T-helper 17 cell (primary cell): ENCODE measurements at places on chromosomes 6 and 20. TPM values are rescaled to one million over a fixed set of nuclear protein-coding genes. Genes with fewer than 3 reads are reported as not detected.

The THBD gene
- 1.1 TPM for total RNA-seq

DNA sequence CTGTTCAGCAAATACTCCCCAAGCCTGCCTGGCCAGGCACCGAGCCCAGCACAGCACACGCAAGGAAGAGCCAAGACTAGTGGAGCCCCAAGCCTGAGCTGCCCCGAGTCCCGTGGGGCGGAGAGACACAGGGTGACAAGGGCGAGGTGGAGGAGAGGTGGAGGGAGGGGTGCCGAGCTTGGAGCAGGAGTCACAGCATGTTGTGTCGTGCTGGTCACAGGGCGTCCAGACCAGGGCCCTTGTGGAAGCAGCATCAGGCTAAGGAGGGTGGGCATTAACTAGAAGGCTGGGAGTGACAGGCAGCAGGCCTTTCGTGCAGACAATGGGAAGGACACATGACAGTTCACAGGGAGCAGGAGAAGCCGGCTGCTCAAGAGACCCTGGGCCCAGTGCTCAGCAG, 391.6 kb downstream of the TAF4 start:
- H3K4me3 ChIP-seq, result no peak overlapping the region
- no peaks in the 10 kb centered on the region for H3K27me3 ChIP-seq
- no peak overlapping the region for H3K27ac ChIP-seq
- H3K4me1 ChIP-seq, result no peaks in the 10 kb centered on the region
- no peak for DNase-seq
- no peaks in the 10 kb centered on the region for H3K36me3 ChIP-seq

- H3K27ac ChIP-seq, result no peak overlapping the region
- H3K4me1 ChIP-seq, result peaks cover 6% of the 10 kb centered on the region
- no peak for DNase-seq
Observed at GRCh38 chr6:88296694-88297093, 130.5 kb upstream of the CNR1 start.

DNA sequence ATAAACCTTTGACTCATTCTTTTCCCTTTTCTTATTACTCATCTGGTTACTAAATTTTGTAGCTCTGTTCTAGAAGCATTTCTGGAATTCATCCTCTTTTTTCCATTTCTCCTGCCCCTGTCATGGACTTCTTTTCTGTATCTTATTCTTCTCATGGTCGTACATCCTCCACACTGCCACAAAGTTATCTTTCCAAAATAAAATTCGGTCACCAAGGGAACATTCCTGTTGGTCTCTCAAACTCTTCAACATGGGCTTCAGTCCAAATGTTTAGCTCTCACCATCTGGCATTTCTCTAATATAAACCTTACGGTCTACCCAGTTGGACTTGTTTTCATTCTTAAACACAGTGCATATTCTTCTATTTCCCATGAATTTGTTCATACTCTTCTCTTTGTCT, 428.8 kb upstream of the ID4 start:
- no peaks in the 10 kb centered on the region for H3K36me3 ChIP-seq
- H3K4me3 ChIP-seq, result no peak overlapping the region
- no peak for DNase-seq
- no peaks in the 10 kb centered on the region for H3K27me3 ChIP-seq
- no peaks in the 10 kb centered on the region for H3K4me1 ChIP-seq
- no peak overlapping the region for H3K27ac ChIP-seq

DNA sequence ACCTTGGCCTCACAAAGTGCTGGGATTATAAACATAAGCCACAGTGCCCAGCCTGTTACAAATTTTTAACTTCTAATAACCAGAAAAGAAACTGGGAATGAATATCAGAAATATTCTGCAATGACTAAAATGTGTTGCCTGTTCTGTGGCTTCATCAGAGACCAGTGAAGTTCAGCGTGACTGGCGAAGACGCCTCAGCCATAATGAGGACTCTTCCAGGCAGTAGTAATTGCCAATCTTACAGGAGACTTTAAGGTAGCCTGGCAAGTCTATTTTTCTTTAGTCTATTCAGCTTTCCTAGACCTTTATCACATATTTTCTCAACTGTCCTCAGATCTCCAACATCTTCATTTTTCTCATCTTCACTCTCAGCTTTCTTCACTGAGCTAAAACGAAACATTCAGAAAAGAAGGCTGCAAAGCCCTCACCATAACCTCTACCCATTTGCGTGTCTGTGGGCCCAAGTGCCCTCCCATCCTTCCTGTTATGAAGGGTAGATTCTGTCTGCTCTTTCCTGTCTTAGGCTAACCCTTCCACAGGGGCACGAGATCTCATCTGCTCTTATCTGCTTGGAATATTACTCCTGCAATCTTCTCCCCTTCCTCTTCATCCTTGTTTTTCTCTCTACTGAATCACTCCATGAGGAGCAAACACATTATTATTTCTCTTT, 42.0 kb upstream of the OLIG3 start:
- H3K27ac ChIP-seq, result no peak overlapping the region
- DNase-seq, result peak; percentile 8
- no peaks in the 10 kb centered on the region for H3K4me1 ChIP-seq
- H3K27me3 ChIP-seq, result peaks cover 4% of the 10 kb centered on the region
- no peaks in the 10 kb centered on the region for H3K36me3 ChIP-seq

GRCh38 chr6:379410-380181, 12.0 kb upstream of the IRF4 start:
- no peak for DNase-seq
- peaks cover 4% of the 10 kb centered on the region for H3K4me1 ChIP-seq
- H3K27ac ChIP-seq, result no peak overlapping the region
- no peaks in the 10 kb centered on the region for H3K36me3 ChIP-seq
- peaks cover 45% of the 10 kb centered on the region for H3K27me3 ChIP-seq
- no peak overlapping the region for H3K4me3 ChIP-seq

The TTK gene
- total RNA-seq, result 1.2 TPM

The FARS2 gene
- total RNA-seq, result 26.4 TPM

The MTCH1 gene
- total RNA-seq, result 194 TPM

The GCM1 gene
- 0.22 TPM for total RNA-seq

DNA sequence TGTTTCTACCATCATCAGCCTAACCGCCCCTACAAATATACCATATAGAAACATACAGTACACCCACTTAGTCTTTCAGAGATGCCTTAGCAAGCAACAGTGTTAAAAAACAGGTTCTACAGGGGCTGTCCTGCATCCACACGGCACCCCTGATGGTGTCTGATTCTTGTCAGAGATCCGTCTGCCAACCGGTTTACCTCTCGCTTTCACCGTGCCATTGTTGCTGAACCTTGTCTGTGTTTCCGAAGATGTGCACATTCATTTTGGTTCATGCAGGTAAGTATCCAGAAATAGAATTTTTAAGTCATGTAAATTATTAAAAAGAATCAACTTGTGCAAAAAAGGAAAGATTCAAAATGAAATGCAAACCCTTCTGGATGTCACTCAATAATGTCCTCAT, 52.9 kb downstream of the EPHA7 start:
- H3K36me3 ChIP-seq, result no peaks in the 10 kb centered on the region
- no peak overlapping the region for H3K27ac ChIP-seq
- no peak for DNase-seq
- no peaks in the 10 kb centered on the region for H3K27me3 ChIP-seq
- H3K4me3 ChIP-seq, result no peak overlapping the region

- no peaks in the 10 kb centered on the region for H3K36me3 ChIP-seq
- H3K4me3 ChIP-seq, result peak overlapping the region; percentile 50
- H3K27me3 ChIP-seq, result no peaks in the 10 kb centered on the region
- no peak for DNase-seq
- H3K27ac ChIP-seq, result peak overlapping the region; percentile 34
Observed at GRCh38 chr6:15327271-15327670, 81.4 kb downstream of the JARID2 start.

DNA sequence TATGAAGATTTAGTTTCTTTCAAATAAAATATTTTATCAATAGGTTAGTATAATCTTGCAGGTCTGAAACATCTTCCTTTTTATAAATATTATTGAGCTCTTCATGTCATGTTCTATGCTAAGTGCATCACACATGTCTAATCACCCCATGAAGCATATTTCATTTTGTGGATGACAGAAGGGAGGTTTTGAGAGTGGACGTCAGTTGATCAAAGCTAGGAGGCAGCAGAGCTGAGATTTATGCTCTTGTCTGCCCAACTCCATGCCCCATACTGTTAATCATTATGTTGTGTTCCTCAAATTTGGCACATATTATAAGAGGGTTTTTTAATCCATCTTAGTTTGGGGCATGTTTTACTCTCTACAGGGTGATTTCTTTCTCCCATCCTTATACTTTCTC, 22.7 kb downstream of the DSE start:
- H3K27ac ChIP-seq, result peak overlapping the region; percentile 92
- H3K36me3 ChIP-seq, result peaks cover 3% of the 10 kb centered on the region
- H3K27me3 ChIP-seq, result no peaks in the 10 kb centered on the region
- H3K4me3 ChIP-seq, result peak overlapping the region; percentile 19
- DNase-seq, result no peak

DNA sequence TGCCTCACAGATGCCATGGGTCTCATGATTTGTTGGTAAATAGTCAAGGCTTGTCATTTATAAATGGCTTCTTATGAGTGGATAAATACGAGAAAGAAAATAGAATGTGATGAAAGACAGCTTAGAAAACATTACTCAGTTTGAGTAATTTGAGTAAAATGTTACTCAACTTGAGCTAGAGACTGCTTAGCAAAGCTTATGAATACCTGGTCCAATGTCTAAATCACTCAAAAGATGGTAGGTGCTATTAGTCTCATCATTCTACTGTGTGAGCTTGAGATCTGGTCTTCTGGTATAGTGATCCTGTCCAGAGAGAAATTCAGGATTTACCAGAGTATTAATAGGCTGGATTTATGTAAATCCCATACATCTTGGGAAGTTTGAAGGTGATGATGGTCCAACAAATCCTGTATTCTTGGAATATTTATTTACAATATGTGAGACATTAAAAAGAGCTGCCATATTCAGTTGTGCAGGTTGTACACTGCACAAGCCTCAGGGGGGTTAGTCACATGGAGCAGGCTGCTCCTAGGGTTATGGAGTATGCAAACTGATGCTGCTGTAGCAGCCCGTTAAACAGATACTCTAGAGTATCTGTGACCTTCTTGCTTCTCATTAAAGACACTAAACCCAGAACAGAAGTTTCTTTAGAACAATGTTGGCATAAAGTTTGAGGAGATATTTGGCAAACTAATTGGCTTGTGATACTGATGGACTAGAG, 112.9 kb downstream of the RCAN2 start:
- no peak overlapping the region for H3K27ac ChIP-seq
- H3K27me3 ChIP-seq, result peaks cover 68% of the 10 kb centered on the region
- H3K4me3 ChIP-seq, result no peak overlapping the region

DNA sequence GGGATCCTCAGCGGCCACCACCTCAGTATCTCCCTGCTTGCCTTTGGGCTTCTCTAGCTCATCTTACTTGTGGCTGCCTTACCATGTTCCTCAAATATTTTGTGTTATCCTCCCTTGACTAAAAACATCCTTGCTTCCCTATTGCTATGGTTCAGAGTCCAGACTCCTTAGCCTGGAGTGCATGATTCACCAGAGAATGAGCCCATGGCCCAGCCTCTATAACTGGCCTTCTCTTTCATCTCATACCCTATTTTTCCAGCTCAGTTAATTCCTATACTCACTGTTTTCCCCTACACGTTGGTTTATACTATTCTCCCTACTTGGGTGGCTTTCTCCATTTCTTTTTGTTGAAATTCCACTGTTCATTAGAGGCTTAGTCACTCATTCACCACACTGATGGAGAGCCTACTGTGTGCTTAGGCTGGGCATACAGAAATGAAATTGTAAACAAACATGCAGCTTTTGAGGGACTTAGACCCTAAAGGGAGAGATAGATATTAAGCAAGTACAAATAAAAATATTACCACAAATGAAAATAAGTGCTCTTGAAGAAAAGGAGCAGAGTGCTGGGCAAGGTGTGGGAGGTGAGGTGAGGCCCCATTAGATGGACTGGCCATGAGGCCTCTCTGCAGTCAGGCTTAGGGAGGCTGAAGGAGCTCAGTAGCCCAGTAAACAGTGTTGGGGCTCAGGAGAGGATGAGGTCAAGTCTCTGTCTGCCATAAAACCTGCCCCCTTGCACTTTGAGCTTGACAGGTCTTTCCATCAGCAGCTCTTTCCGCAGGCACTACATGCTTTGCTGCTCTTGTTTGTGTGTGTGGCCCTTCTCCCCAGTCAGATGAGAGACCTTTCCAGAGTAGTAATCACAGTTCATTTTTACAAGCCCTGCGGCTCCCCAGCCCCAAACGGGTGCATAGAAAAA, 109.3 kb downstream of the TCP11 start:
- no peak for DNase-seq
- no peaks in the 10 kb centered on the region for H3K27me3 ChIP-seq
- H3K27ac ChIP-seq, result no peak overlapping the region
- peaks cover 3% of the 10 kb centered on the region for H3K4me1 ChIP-seq
- peaks cover 11% of the 10 kb centered on the region for H3K36me3 ChIP-seq

DNA sequence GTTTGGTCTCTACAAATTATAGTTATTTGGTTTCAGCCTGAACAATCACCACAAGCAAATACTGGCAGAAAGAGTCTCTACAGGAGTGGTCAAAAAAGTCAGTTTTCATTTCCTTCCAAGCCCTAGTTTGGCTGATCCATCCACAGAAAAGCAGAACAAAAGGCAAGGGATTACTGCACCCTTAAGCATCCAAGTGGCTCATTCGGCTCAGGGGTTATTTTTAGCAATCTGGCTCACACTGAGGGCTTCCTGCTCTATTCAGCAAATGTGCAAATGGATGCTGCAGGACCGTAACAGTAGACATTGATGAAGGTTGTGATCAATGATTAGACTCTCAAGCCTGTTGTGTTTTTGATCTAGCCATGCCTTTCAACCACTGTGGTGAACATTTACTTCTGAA, 62.2 kb upstream of the FABP7 start:
- H3K27me3 ChIP-seq, result no peaks in the 10 kb centered on the region
- no peaks in the 10 kb centered on the region for H3K4me1 ChIP-seq
- H3K36me3 ChIP-seq, result no peaks in the 10 kb centered on the region
- H3K4me3 ChIP-seq, result no peak overlapping the region

GRCh38 chr6:140182821-140183220, 808.4 kb upstream of the CITED2 start:
- H3K4me1 ChIP-seq, result no peaks in the 10 kb centered on the region
- no peak overlapping the region for H3K27ac ChIP-seq
- no peaks in the 10 kb centered on the region for H3K36me3 ChIP-seq
- no peak overlapping the region for H3K4me3 ChIP-seq
- H3K27me3 ChIP-seq, result peaks cover 5% of the 10 kb centered on the region

DNA sequence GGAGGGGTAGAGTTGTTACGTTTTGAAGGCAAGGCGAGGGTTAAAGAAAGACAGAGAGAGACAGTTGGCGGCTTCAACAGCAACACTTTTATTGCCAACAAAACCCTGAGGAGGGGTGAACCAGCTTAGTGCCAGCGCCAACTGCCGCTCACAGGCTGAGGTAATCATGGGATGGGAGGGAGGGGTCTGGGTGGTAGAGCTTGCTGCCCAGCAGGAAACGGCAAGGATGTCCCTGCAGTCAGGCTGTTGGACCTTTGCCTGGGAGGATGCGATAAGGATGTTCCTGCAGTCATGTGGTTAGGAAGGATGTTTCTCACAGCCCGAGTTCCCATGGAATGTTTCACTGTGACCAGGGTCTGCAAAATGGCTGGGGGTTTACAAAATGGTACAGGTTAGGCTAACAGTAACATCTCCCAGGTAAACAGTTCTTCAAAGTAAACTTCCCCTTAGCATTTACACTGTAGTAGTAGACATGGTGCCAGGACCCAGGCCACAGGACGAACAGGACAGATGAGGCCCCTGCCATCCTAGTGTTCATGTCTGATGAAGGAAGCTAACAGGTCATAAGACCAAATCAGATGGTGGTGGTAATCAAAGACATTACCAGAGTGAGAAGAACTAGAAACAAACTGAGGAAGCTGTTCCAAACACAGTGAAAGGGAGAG, 647.3 kb upstream of the DEFB115 start:
- H3K36me3 ChIP-seq, result no peaks in the 10 kb centered on the region
- no peak overlapping the region for H3K27ac ChIP-seq
- H3K4me3 ChIP-seq, result no peak overlapping the region

GRCh38 chr6:123655521-123656306, 19.0 kb upstream of the TRDN start:
- no peaks in the 10 kb centered on the region for H3K4me1 ChIP-seq
- no peaks in the 10 kb centered on the region for H3K27me3 ChIP-seq
- no peak overlapping the region for H3K27ac ChIP-seq
- H3K36me3 ChIP-seq, result no peaks in the 10 kb centered on the region
